ENCODE measurements at places on chromosomes 13 and 19.
A peak's percentile ranks its signal among the peaks of the same experiment; 100 is the strongest.

DNA sequence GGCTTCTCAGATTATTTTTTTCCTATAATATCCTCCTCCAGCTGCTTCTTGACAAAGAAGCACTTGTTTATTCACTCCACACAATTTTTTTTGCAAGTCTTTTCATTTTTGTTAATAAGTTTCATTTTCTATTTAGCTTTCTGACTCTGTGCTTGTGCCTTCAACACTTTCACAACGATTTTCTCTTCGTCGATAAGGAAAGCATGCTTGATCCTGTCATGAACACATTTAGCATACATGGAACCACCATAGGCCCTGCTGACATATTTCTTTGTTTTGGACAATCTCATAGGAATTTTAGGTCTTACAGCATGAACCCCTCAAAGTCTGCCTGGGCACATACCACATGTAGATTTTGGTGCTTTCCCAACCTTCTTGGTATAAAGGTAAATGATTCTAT, 346.0 kb downstream of the KCNRG start:
- DNase-seq = no peak

DNA sequence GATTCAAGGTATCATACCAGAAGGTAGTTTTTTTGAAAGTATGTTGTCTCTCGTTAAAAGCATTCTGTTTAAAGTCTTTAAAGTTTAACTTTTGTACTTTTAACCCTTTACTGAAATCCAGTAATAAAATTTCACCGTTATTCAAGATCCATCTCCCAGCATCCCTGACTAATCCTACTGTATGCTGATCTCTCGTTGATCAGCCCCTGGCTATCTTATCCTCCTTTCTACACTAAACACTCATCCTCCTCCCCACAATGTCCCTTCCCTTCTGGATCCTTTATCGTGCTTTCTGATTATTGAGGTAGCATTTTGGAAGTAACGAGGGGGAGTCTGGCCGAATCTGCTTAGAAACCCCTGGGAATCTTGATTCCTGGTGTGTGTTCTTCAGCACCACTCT, 1.3 kb downstream of the TPP2 start:
- no peak for DNase-seq

DNA sequence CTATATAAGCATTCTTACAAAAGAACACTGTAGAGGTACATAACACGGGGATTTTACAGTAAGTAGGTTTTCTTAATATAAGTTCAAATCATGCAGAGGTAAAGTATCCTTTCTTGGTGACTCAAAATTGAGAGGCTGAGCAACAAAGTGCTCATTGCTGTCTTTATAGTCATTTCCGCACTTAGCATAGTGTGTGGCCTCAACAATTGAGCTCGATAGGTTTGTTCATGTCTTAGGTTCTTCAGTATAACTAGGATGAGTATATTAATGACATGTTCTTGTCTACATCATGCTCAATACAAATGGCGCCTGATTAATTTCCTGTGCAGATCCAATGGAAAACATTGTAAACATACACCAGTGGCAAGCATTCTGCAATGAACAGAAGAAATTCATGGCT, 1.4 kb downstream of the WDFY2 start:
- no peak for DNase-seq

DNA sequence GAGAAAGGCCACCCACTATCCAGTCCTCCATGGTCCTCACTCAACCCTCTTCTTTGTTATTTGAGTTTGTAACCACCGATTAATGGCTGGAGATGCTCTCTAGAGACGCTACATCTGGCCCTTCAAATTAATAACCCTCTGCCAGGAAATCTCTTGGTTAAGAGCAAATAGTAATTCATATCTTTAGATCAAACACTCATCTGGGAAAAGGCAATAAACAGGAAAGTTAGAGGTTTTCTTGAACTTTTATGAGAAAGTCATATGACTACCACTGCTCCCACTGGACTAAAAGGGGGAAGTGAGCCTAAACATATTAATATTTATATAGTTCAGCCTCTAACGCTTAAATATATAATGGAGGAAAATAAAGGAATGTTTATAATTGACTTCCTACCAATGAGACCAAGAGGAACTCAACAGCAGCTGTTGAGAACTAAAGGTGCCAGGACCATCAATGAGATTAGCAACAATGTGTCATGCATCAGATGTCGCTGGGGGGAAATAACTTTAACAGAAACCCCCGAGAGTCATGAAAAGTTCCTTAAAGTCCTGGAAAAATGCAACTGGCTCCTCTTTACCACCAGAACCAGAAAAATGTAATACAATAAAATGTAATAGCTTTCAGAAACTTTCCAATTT, 2.7 kb downstream of the TBC1D4 start:
- no peak for DNase-seq

- no peak for DNase-seq
Observed at GRCh38 chr19:30068528-30069395, 126.7 kb downstream of the URI1 start.

- DNase-seq = no peak
Observed at GRCh38 chr13:46355901-46356590, 31.0 kb downstream of the RUBCNL start.

DNA sequence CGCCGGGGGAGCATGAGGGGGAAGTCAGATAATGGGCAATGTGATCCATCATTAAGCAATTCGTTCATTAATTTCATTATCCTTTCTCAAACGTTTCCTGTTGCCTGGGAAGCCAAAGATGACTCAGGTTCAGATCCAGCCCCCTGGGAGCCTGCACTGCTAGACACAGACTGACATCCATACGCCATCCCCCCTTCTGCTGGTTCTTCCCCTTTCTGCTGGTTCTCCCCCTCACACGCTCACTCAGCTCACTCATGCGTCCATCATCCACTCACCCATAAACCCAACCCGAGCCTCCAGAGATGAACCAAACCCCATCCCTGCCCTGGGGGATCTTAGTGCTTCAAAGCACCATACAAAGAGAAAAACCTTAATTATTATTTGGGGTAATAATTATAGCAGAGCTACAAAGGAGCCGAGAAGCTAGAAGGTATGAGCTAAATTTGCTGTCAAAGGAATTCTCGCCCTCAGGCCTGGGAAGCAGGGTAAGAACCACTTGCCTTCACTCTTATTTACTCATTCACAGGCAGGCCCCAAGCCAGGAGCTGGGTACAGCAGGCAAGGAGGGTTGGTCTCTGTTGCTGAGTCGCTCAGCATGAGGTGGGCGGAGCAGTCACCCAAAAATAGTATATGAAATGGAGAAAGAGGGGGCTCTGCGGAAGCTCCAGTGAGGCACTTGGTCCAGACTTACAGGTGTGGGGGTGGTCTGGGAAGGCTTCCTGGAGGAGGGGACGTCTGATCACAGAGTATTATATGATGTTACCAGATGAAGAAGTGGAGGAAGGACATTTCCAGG, 7.0 kb upstream of the ZNF444 start:
- DNase-seq = no peak

- DNase-seq = no peak
Observed at GRCh38 chr13:113147206-113147605, 11.2 kb upstream of the PROZ start.

- peak; percentile 75 for DNase-seq
Observed at GRCh38 chr19:49150106-49150943, 4.9 kb downstream of the HRC start.

GRCh38 chr19:29795461-29796172, 16.2 kb upstream of the CCNE1 start:
- DNase-seq = no peak

- DNase-seq = no peak
Observed at GRCh38 chr13:82636119-82636518, 1246.2 kb downstream of the SLITRK1 start.

- no peak for DNase-seq
Observed at GRCh38 chr13:111846391-111847159, 220.4 kb upstream of the SOX1 start.

GRCh38 chr19:2477141-2477710, 1.3 kb downstream of the GADD45B start:
- no peak for DNase-seq

DNA sequence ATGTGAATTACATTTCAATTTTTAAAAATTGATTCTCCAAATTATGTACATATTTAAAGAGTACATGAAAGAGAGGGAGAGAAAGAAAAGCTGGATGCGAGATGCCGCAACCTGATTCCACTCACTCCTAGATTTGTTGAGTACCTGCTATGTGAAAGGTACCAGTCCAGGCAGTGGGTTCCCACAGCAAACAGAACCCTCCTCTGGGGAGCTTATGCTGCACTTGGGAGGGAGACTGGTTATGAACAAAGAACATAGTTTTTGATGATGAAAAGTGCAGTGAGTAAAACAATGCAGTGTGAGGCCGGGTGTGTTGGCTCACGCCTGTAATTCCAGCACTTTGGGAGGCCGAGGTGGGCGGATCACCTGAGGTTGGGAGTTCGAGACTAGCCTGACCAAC, 43.4 kb downstream of the ACTN4 start:
- DNase-seq = no peak

GRCh38 chr13:33931397-33932311, 113.7 kb downstream of the RFC3 start:
- DNase-seq = no peak

DNA sequence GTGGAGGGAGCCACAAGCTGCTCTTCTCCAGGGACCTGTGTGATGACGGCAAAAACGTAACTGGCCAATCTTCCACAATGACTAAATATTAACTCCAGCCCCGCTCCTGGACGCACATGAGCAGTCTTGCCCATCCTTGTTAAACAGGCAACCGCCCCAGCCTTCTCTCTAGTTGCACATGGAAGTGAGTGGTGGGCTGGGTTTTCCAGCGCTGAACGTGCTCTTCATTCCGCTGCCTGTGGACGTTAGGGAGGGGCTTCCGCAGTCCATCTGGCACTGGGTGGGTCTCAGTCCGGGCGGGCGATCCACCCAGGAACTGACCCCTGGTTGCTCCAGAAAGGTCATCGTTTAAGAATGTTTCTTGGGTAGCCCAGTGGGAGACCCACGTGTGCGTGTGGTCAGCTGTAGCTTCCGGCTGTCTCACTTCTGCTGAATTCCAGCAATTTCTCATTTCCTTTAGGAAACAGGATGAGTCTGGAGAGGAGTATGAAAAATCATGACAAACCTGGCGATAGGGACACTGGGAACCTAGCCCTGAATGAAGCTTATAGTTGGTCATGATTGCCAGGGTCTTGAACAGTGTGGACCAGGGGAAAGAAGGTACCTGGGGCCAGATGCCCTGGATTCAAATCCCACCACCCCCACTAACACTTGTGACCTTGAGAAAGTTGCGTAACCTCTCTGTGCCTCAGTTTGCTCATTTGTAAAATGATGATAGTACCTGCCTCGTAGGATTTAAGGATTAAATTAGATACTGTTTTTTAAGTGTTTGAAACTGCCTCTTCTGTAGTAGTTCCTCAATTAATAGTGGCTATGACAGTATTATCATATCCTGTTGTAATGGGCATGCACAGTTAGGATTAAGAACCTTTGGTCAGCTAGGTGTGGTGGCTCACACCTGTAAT, 92.6 kb downstream of the SIPA1L3 start:
- no peak for DNase-seq

DNA sequence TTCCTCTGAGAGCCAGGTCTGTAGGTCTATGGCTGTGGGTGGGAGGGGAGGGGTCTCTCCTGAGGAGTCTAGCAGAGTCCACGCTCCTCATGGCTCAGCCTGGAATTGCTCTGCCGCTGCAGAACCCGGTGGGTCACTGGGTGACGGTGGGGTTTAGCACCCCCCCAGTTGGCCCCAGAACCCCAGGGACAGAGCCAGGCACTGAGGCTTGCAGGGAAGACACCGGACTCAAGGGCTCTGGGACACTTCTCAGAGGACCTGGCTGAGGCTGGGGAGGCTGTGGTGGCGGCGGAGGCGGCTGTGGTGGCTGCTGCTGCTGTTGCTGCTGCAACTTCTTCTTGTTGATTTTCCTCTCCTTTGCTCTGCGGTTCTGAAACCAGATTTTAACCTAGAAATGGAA, 6.1 kb downstream of the CDX2 start:
- DNase-seq = no peak

- no peak for DNase-seq
Observed at GRCh38 chr13:24045597-24045996, 114.9 kb upstream of the SPATA13 start.
